ENCODE measurements at places on chromosomes 3 and 15. TPM values are rescaled to one million over a fixed set of nuclear protein-coding genes. Genes with fewer than 3 reads are reported as not detected.

ARIH2 gene
- 88.4 TPM for polyA plus RNA-seq

HRH1 gene
- polyA plus RNA-seq = not detected

NR1I2 gene
- 0.58 TPM for polyA plus RNA-seq

UPK1B gene
- polyA plus RNA-seq = not detected

SUSD5 gene
- not detected for polyA plus RNA-seq

RBM5 gene
- polyA plus RNA-seq = 47.4 TPM

FGF7 gene
- polyA plus RNA-seq = not detected

NEIL1 gene
- polyA plus RNA-seq = 16.0 TPM

SLC9C1 gene
- not detected for polyA plus RNA-seq

ZNF280D gene
- 19.4 TPM for polyA plus RNA-seq

RPL29 gene
- polyA plus RNA-seq = 1,567 TPM

FGD5 gene
- not detected for polyA plus RNA-seq

LOXL1 gene
- 0.55 TPM for polyA plus RNA-seq

IGDCC3 gene
- polyA plus RNA-seq = not detected
